Stimulated activated CD4-positive, alpha-beta T cell treated with anti-CD3 and anti-CD28 coated beads, Interleukin-4, amount 100 ng/mL, for 1 hour (primary cell): ENCODE measurements at places on chromosomes 4 and X.

- no peak for DNase-seq
Measured at GRCh38 chrX:118764122-118764521, 36.7 kb downstream of the IL13RA1 start.

DNA sequence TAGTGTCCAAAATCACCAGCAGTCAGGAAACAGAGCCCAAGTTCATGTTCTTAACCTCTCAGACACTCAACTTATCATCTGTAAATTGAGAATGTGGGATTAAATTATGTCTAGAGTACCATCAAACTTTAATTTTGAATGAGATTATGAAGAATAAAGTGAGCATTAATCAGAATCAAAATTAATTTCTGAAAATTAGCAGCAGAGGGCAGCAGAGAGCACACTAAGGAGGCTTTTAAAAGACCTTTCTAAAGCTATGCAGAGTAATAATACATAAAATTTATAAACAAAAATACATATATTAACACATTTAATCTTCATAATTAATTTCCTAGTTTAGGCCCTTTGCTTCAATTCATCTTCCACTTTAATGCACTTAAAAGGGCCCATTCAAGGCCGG is 7.1 kb downstream of the TASL start:
- DNase-seq: no peak

DNA sequence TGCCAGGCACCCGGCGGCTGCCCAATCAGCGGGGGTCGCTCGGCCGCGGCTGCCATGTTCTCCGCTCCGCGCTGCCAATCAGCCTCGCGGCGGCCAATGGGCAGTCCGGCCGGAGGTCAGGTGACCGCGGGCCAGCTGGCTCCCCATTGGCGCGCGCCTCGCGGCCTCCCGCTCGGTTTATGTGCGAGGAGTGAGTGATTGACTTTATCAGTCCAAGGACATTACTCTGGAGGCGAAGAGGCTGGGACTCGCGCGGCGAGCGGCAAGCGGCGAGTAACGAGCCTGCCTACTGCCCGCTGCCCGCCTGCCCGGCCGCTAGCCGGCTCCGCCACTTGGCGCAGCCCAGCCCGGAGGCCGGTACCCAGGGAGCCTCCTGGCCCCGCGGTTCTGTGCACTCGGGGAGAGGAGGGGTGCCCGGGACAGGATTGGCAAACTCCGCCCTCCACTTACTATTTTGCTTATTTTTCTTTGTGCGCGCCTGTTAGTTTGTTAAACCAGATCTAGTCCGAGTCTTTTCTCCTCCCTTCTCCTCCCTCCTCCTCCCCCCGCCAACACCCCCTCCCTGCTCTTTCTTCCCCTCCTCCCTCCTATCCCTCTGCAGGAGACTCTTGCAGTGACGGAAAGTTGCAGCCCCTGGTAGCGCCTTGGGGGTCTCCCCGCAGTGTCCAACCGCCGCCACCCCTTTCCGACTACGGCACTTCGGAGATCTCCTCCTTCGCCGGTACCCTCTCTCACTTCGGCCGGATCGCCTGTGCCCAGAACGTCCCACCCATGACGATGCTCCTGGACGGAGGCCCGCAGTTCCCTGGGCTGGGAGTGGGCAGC is at the start of gene ZIC3:
Gene ZIC3 (plus strand): TSS at position 207 of the 825 bp plus-strand sequence. CDS start 565 bp downstream, at position 772.
- DNase-seq: no peak

- no peak for DNase-seq
Measured at GRCh38 chr4:102696758-102697157, 64.0 kb downstream of the MANBA start.

- no peak for DNase-seq
Measured at GRCh38 chrX:9770319-9770718, 4.7 kb upstream of the GPR143 start.
